ENCODE measurements at places on chromosomes 7 and 10. TPM values are rescaled to one million over a fixed set of nuclear protein-coding genes. Genes with fewer than 3 reads are reported as not detected.
A peak's percentile ranks its signal among the peaks of the same experiment; 100 is the strongest.

DNA sequence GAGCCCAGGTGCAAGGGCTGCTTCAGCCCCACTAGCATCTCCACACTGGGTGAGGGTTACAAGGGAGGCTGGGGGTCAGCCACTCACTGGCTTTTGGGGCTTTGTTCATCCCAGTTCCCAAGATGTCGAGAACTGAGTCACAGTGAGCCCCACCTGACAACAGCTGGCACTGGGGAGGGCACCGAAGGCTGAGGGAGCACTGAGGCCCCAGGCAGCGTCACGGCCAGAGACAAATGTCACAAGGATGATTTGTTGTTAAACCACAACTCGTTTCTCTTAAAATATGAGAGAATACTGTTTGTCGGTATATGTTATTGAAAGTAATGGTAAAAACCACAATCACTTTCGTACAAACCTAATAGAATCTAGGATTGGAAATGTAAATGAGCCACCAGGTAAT lies 219.9 kb downstream of the CELF2 start:
- DNase-seq: no peak

GRCh38 chr10:10235003-10235402 lies 782.7 kb upstream of the CELF2 start:
- no peak for DNase-seq

DNA sequence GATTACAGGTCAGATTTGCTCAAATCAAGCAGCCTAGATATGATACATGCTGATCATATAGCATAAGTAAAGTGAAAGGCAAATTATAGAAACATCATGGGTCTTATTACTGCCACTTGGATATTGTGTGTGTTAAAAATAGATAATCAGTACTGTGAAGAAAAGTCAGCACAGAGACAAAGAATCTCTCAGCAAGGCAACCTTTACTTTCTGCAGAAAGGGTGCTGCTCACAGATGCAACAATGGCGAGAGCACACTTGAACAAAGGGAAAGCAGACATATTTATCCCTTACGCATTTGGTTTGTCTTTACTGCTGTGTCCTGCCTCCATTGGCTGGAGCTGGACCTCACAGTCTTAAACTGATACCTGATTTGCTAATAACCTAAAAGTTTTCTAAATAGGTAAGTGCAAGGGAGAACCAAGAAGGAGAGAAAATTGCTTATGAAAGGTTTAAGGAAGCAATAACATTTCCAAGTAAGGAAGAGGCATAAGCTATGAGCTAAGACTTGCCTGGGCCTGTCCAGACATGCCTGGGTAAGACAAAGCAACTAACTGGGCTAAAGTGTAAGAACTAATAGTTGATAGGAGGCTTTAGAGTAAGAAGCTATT lies 1310.8 kb upstream of the LRRTM3 start:
- no peak for DNase-seq

GRCh38 chr7:137592232-137592896 lies 248.8 kb upstream of the PTN start:
- peak; percentile 79 for DNase-seq

DNA sequence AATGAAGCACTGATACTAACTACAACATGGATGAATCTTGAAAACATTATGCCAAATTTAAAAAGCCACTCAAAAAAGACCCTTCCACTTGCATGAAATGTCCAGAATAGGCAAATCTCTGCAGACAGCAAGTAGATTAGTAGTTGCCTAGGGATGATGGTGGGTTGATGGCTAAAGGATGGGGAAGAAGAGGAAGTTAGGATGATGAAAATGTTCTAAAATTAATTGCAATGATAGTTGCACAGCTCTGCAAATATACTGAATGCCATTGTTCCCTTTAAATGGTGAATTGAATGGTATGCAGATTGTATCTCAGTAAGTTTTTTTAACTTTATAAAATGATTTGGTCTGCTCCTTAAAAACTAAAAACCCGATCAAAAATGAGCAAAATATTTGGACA lies 7.3 kb upstream of the LIPA start:
- no peak for DNase-seq

DNA sequence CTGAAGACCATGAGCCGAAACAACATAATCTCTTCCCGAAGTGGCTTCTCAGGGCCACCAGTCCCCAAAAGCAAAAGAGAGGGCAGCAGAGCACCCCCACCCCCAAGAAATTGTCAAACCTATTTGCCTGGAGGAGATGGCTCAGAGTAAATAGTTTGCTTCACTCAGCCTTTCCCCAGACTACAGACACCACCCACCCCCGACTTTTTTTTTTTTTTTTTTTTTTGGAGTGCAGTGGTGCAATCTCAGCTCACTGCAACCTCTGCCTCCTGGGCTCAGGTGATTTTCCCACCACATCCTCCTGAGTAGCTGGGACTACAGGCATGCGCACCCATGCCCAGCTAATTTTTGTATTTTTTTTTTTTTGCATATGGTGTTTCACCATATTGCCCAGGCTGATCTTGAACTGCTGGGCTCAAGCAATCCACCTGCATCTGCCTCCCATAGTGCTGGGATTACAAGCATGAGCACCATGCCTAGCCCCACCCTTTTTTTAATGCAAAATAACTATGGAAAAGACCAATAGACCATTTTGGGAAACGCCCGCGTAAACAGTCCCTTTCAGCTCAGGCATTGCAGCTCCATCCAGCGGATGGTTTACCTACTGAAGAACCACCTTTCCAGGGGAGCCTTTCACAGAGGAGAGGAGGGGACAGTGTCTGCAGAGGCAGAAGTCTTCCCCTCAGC lies 9.7 kb downstream of the ZMIZ1 start:
- DNase-seq: no peak

DNA sequence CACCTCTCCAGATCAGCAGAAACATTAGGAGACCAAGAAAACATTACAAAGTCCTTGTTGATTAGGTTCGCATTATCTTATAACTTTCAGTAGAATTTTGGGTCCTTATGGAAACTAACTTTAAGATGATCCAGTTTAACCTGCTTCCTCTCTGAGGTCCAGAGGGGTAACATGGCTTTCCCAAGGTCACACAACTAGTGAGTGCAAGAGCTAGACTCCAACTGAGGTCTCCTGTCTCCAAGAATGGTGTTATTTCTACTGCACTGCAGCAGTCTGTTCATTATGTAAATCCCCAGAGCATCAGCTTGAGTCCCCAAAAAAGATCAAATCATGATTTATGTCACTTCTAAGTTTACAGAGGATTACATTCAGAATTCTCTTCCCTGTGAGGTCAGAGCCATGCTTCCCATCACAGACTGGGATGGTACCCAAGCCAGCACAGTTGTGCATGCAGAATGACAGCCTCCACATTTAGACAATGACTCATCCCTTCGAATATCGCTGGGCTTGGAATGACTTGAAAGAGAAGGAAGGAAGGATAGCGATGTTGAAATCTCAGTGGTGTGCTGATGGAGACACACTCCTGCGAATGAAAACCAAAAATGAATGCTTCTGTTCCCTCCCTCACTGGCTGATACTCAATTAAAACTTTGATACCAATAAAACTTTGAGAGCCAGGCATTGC lies 163.1 kb upstream of the PLXNA4 start:
- no peak for DNase-seq

DNA sequence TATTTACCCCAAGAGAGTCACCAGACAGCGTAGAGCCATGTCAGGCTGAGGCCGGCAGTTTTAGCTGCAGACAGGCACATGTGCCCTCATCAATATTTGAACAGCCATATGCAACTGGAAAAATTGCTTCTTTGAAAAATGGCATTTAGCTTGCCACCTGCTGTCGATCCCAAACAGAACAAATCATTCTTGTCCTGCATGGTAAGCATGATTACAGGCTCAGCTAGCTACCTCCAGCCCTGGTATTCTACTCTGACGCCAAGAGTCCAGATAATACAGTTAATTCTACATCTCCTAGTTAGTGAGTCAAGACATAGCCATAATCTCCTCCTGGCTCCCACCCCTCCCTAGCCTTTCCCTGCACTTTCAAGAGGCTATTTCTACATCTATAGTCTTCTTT lies 7.7 kb downstream of the CREB3L2 start:
- no peak for DNase-seq

- DNase-seq: no peak
These were observed 20.1 kb downstream of the GLCCI1 start for GRCh38 chr7:7988706-7989105.

DNA sequence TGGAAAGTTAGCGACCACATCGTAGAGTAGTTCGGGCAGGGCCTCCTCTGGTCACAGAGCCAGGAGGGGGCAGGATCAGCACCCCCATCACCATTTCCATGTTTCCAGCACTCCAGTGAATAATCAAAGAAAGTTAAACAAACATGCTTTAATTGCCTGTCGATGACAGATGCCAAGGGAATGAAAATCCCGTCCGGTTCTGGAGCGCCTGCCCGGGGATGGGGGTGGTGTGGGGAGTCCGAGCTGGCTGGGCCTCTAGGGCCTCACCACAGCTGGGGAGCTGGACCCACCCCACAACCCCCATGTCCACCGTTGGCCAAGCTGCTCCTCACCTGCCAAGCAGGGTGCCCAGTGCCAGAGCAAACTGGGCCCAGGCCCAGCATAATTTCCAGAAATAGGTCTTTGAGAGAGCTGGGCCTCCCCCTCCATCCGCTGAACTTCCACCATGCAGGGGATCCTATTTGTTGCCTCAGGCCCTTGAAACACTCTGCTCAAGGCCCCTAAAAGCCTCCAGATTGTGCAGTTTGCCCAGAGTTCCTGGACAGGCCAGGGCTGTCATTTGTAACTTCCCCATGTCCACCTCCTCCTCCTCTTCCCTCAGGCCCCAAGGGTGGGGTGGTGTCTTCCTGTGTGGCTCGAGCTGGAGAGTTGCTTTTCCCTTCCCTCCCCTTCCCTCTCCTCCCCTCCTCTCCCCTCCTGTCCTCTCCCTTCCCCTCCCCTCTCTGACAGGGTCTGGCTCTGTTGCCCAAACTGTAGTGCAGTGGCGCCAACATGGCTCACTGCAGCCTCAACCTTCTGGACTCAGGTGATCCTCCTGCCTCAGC lies 101.0 kb downstream of the MYL10 start:
- peak; percentile 80 for DNase-seq

GRCh38 chr7:146655928-146656797 lies 539.6 kb downstream of the CNTNAP2 start:
- DNase-seq: no peak

TMEM176A gene
- 77.7 TPM for total RNA-seq

ERVW-1 gene
- total RNA-seq: not detected

PDIA4 gene
- total RNA-seq: 86.0 TPM

ADCYAP1R1 gene
- 1.1 TPM for total RNA-seq

Measured in aorta (tissue), 5 donors.